Right renal pelvis (tissue), 4 donors: ENCODE measurements at places on chromosomes 11 and 22. TPM values are rescaled to one million over a fixed set of nuclear protein-coding genes. Genes with fewer than 3 reads are reported as not detected.

- DNase-seq, result no peak
Observed at GRCh38 chr11:38416141-38416540, 1818.1 kb upstream of the RAG2 start.

GRCh38 chr22:50206599-50206998, 5.8 kb downstream of the SELENOO start:
- DNase-seq, result no peak

- no peak for DNase-seq
Observed at GRCh38 chr11:11296434-11296833, 56.6 kb downstream of the CSNK2A3 start.

GRCh38 chr11:119406005-119406404, 17.0 kb downstream of the THY1 start:
- DNase-seq, result no peak

GRCh38 chr11:18457450-18457849, 1.8 kb downstream of the LDHAL6A start:
- no peak for DNase-seq

DNA sequence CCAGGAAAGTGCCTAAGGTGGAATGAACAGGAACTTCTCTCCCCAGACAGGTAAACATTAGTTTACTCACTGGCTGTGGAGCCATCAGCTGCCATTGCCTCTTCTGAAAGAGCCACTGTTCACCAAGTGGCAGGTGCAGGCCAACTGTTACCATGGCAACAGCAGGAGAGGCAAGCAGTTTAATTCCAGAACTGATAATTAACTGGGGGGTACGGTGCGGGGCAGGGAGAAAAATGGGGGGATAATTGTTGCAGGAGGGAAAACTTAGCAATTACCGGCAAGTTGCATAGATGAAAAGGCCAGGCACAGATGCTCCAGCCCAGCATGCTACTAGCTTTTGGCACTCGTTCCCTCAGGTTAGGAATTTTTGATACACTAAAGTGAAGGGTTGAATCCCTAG, 85.1 kb downstream of the TRIM44 start:
- no peak for DNase-seq

DNA sequence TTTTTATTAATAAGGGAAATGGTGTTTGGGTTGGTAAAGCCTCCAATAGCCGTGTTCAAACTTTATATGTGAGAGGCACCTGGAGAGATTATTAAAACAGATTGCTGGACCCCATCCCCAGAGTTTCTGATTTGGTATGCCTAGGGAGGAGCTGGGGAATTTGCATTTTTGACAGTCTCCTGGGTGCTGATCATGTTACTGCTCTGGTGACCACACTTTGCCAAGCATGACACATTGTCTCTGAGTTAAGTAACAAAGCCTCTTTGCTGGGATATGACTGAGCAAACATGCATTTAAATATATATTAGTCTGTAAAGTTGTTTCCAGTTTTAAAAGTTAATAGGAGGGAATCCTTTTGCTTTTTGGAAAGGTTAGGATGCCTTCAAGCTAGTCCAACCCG, 140.4 kb downstream of the NAV2 start:
- DNase-seq, result no peak

DNA sequence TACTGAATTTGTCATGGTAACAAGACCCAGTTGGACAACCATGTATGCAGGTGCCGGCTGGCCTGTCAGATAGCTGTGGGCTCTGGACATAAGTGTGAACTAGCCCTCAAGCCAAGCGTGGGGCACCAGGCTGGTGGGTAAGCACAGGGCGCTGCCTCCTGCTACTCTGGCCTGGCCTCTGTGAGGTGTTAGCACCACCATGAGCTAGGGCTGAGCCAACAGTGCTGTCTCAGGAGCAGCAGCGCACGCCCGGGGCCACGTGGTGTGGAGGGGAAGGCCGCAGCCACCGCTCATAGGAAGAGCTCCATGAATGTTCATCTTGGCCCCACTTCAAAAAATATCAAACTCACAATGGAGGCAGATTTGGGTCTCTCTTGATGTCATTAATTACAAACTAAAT, 35.3 kb upstream of the GNB1L start:
- no peak for DNase-seq

DNA sequence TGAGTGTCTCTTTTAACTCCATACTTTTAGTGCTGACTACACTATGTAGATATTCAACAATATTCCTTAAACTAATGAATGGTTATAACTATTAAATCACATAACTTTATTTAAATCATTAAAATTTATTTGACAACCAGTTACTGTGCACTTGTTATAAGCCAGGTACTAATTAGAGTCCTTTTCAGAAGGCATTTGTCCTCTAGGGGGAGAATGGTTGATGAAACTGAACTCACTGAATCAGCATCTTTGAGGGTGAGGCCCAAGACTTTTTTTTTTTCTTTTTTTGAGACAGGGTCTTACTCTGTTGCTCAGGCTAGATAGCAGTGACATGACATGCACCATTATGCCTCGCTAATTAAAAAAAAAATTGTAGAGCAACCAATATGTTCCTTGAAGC, 515.6 kb upstream of the CCDC90B start:
- no peak for DNase-seq

GGT5 gene
- polyA plus RNA-seq, result 16.5 TPM

- DNase-seq, result no peak
Observed at GRCh38 chr11:25319127-25319526, 822.3 kb downstream of the LUZP2 start.

OR56B1 gene
- not detected for polyA plus RNA-seq

TMEM126A gene
- 32.6 TPM for polyA plus RNA-seq

GRCh38 chr22:32950366-32950765, 107.8 kb downstream of the SYN3 start:
- DNase-seq, result no peak

DNA sequence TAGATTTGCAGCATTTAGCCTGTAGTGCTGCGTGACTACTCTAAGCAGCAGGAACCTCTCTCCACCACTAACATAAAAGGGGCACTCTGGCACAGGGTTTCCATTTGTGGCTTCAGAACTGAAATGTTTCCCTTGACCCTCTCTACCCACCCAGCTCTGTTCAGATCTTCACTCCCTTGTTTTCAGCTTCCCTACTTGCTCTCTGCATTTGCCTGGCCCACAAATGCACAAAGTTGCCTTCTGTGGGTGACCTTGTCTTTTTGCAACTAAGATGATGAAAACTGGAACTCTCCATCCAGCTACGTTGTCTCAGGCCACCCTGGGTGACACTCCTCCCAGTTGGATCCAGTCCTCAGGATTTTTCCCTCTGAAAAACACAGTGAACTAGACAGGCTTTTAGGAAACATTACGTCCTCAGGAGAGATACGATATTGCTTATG, 19.8 kb upstream of the PSMA1 start:
- no peak for DNase-seq

- no peak for DNase-seq
Observed at GRCh38 chr22:11605468-11605981, 3922.5 kb upstream of the OR11H1 start.

DNA sequence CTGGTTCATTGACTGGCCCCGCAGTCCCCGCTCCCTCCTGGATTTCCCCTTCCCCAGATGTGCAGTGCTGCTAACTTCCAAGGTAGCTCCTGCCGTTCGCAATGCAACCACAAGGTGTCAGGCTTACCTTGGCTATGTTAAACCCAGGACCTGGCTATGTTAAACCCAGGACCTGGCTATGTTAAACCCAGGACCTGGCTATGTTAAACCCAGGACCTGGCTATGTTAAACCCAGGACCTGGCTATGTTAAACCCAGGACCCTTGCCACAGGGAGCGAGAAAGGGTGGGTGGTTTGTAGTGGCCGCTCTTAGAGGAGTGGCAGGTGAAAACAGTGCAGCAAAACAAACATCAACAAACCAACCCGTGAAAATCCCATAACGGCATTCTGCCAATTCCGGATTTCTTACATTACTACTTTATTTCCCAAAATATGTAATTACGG, 2.9 kb upstream of the ADAMTS8 start:
- no peak for DNase-seq

DNA sequence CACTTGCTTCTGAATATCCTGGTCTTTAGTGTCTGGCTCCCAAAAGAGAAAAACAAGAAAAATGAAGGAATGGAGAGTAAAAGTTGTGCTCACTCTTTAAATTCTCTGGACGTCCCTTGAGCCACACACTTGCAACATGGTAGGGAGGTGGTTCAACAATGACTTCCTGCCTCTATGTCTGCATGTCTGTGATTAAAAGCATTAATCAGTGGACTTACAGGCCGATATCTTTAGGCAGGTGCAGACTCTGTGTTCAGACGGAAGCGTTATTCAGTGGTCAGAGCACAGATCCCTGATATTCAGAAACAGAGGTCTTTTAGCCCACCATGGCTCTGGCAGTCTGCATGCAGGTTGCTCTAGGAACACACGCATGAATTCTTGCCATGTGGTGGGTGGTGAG, 1920.0 kb upstream of the RAG2 start:
- no peak for DNase-seq

DNA sequence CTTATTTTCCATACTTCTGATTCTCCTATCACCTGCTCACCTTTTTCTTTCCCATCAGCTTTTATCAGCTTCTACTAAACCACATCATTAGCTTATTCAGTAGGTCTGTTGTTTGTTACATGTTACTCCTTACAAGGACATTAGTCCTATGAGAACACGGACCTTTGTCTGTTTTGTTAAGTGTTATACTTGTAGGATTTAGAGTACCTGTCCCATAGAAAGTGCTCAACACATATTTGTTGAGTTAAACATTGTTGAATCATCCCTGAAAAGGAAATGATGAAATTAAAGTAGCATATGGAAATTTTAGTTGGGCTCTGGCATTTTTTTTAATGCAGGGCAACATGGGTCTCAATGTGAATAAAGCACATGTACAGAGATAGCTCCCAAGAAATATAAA, 222.1 kb upstream of the CARD18 start:
- DNase-seq, result no peak

- DNase-seq, result no peak
Observed at GRCh38 chr11:57787920-57788702, 26.5 kb downstream of the CTNND1 start.

GRCh38 chr11:116596346-116597260, 176.2 kb downstream of the BUD13 start:
- DNase-seq, result no peak

- DNase-seq, result no peak
Observed at GRCh38 chr11:123292647-123293046, 97.6 kb upstream of the CLMP start.

RAB39A gene
- polyA plus RNA-seq, result 0.73 TPM

YPEL1 gene
- 13.1 TPM for polyA plus RNA-seq

SYT9 gene
- polyA plus RNA-seq, result 5.1 TPM

GRCh38 chr11:121237686-121238658, 54.6 kb upstream of the SC5D start:
- no peak for DNase-seq

GRCh38 chr11:64833198-64833502, 11.3 kb downstream of the CDC42BPG start:
- DNase-seq, result no peak

- no peak for DNase-seq
Observed at GRCh38 chr22:25403811-25404471, 160.5 kb upstream of the GRK3 start.

GRIK4 gene
- polyA plus RNA-seq, result 0.96 TPM

GSTT2 gene
- 0.64 TPM for polyA plus RNA-seq

DBX1 gene
- not detected for polyA plus RNA-seq

SMC1B gene
- 0.14 TPM for polyA plus RNA-seq

IGLL1 gene
- 0.49 TPM for polyA plus RNA-seq

CNTF gene
- 1.5 TPM for polyA plus RNA-seq

POU2AF1 gene
- polyA plus RNA-seq, result 1.0 TPM

TEX54 gene
- not detected for polyA plus RNA-seq

NEAT1 gene
- polyA plus RNA-seq, result 168 TPM

DNA sequence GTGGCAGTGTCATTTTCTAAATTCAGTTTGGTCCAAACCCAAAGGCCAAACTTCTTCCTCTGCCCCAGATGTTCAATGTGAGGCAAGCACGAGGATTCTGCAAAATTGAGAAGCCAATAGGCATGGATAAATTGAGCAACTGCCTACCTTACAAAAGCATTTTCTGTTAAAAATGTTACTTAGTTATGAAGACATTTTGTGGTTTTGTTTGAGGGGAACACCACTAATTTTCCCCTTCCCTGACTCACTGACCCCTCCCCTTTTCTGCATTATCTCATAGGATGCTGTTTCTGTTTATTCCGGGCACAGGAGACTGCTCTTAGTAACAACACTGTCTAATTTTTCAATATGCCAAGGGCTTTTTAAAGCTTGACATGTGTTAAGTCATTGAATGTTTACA, 462.8 kb downstream of the INSC start:
- DNase-seq, result no peak

DNA sequence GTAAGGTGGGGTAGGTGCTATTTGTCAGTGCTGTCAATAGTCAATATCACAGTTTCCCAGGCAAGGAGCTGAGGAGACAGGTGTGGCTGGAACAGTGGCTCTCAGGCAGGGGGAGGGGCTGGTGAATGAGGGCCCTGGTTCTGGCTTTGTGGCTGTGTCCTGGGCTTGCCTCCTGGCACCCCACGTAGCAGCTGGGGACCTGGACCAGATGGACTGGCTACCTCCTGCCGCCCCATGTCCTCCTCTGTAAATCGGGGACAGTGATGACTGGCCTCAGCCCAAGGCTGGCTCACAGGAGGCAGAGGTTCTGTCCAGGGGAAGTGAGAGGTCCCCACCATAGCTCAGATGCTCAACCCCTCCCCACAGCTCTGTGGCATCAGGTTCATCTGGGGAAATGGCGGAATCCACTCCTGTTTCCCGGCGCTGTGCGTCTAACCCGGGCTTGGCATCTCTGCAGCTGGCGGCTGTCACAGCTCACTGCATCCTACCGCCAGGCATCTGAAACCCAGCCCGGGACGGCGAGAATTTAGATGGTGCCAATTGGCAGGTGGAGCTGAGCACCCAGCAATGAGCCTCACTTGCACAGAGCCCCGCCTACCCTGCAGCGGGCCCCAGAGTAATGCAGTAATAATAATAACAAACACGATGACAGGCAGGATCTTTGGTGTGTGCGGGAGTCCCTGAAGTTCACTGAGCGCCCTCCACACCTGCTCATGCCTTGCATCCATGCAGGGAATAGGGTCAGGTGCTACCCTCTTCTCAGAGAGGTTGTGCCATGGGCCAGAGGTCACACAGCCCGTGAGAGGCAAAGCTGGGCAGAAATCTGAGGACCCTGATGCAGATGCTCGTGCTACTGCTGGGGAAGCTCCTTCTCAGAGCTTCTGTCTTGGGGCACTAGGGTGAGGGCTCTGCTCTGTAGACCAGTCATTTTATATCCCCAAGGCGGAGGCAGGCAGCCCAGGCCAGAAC, 27.8 kb upstream of the SHISAL1 start:
- DNase-seq, result no peak

RAG1 gene
- 3.4 TPM for polyA plus RNA-seq

HPX gene
- 3.3 TPM for polyA plus RNA-seq

DNA sequence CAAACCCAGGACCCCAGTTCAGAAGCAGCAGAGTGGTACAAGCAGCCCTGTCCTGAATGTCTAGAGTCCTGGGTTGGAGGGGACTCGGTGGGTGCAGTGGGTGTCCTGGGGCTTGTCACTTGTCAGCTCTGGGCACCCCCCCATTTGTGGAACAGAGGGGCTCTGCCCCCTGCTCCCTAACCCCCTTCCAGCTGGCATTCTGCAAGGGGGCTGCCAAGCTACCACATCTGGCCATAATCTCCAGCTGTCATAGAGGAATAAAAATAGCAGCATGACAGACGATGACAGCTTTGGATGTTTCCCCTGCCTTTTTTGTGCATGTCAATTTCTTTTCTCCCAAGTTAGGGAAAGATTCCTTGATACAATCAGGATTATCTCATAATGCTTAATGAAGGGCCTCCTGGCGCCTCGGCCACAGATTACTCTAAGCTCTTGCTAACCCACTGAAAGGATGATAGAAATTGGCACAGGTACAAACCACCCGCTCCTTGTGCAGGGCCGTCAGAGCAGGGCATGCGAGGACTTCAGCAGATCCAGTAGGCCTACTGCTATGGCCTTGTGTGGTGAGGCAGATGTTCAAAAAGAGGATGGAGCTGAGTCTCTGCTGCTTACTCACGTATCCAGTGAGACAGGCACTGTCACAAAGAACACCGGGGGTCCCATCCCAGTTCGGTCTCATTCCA, 83.0 kb downstream of the ISX start:
- no peak for DNase-seq
